ENCODE measurements at places on chromosomes 4 and X.

DNA sequence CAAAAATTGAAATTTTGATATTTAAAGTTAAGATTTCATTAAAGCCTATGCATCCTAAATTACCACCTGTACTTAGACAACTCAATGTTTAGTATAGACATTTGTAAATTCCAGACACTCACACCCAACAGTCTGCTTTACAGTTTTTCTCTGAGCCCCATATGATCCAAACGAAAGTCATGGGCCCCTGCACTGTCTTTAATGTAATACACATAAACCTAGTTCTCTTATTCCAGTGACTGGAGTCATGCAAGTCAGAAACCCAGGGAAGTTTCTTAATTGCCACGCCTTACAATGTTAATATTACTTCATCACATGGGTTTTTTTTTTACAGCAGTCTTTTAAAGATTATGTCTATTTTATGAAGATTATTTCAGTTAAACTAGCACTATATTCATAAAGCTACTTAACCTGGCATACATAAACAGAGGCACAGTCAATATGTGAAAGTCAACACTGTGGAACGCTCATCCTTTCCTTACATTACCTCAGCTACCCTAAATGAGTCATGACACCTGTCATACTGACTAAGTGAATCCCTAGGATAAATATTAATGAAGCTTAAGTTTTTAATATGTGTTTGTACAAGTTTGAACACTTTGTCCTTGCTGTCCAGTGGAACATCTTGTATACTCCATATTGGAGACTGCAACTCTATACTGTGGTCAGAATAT lies 67.7 kb upstream of the H2AZ1 start:
- DNase-seq, result no peak

- no peak for DNase-seq
Measured at GRCh38 chr4:183099537-183100297, 660 bp downstream of the WWC2 start.

- no peak for DNase-seq
Measured at GRCh38 chr4:93203708-93204107, 624.8 kb upstream of the ATOH1 start.

GRCh38 chrX:15675490-15675921 lies 10.9 kb upstream of the CLTRN start:
- no peak for DNase-seq

Data from HS-27A (cell line).